Stimulated activated CD8-positive, alpha-beta memory T cell treated with anti-CD3 and anti-CD28 coated beads, Interleukin-12 subunit alpha, Interleukin-12 subunit beta, amount 100 ng/mL, for 1 hour (primary cell): ENCODE measurements at places on chromosomes 5 and 9.

DNA sequence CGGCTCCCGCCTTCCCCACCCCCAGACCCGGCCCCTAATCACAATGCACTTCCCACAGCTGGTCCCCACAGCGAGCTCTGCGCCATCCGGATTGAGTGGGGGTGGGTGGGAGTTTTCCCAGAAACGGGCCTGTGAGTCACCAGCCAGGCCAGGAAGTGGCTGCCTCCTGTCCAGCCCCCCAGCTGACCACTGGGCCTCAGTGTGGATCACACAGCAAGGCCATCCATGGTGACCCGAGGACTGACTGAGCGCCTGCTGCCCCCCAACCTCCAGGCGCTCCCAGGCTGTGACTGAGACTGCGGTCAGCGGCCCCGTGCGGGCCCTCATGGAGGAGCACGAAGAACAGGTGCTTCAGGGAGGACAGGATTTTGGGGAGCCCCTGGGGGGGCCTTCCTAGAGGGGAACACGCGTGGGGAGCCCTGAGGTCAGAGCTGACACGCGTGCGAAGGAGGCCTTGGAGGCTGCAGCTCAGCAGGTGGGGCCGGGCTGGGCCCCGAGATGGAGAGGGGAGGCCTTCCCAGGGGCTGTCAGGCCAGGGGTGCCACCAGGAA lies 48.3 kb upstream of the EGFL7 start:
- DNase-seq, result no peak

DNA sequence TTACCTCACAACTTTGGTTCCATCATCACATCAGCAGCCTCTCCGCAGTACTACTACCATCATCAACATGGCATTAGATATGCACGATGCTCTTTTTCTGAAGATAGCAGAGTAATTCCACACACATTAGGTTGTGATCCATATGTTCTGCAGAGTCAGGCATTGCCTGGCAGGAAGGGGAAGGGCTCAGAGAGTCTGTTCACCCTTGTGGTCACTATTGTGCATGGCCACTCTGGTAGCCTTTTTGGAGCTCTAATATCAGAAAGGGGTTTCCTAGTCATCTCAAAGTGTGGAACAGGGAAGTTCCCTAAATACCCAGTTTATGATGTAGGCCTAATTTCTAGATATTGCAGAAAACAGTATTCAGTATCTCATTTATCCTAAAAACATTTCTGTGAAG lies 373.6 kb downstream of the BNC2 start:
- DNase-seq, result no peak

DNA sequence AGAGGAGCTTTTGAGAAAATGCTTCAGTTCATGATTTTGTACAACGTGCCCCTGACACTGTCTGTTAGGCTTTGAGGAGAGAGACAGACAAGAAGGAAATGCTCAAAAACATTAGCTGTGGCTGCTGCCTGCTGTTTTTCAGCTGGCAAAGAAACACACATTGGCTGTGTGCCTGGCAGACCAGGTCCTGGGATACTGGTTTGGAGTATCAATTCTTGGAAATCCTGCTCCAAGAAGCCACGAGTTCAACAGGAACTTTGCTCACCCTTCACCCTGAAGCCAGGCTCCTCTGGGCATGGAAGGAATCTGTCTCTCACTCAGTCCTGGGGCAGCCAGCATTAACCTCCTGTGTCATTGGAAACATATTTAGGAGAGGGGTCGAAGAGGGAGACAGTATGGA lies 245.5 kb downstream of the AUH start:
- DNase-seq, result no peak

DNA sequence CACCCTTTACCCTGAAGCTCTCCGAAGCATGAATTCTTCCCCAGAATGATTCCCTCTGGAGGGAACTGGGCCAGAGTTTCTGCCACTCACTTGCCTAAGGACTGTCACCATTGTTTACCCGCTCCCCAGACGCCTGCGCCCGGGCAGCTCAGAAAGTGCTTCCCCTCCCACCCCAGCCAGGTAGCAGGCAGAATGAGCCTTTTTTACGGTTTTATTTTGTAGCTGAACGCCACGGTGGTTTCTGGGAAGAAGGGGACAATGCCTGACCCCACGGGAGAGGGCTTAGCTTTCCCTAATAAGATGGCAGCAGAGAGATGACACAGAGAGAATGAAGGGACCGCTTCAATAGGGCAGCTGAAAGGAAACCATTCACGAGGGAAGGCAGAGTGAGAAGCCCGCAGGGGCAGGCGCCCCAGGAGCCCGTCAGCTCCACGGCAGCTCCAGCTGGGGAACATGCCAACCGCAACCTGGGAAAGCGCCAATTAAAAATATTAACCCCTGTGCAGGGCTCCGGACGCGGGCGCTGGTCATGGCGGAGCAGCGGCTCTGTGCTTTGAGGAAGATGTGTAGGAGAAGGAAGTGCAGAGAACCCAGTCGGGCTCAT lies 20.4 kb upstream of the NTNG2 start:
- no peak for DNase-seq

DNA sequence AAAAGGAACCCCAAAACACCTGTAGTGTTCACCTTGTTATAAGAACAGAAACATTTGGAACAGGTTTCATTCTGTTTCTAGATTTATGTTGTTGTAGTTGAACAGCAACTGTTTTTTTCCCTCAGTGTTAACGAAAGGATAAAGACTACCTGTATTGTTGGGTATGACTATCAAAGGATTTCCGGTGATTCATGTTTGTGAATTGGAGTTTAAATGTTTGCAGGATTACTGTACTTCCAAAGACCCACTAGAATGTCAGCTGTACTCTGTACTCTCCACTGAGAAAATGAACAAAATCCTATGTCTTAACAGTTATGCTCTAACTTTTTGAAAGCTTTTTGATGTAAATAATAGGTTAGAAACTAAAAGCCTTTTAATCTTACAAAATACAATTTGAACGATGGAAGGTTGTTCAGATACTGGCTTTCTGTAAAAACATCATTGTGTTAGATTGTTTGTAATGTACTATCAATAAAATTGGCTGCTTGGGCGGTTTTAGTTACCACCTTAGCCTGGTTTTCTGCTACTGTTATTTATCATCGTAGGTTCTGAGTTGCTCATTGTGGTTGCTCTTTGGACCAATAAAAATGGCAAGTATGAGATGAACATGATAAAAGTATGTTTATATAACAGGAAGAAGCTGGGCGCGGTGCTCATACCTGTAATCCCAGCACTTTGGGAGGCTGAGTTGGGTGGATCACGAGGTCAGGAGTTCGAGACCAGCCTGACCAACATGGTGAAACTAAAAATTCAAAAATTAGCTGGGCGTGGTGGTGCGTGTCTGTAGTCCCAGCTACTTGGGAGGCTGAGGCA lies 44.1 kb downstream of the DCP2 start:
- DNase-seq, result no peak

DNA sequence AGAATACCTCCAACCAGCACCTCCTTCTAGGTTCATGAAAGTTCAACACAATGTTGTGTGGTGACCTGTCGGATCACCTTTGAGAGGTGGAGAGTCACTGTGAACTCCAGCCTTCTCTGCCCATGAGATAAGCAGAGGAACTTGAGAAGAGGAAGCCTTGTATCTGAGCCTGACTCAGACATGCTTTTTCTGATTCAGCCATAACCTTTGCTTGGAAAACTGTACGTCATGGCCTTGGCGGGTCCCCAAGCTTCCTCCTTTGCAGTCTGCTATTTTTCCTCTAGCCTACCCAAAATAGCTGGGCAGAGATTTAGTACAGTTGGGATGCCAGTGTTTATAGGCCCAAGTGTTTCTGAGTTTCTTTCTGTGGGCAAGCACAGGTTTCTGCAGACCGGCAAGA lies 274.7 kb downstream of the CETN3 start:
- no peak for DNase-seq

DNA sequence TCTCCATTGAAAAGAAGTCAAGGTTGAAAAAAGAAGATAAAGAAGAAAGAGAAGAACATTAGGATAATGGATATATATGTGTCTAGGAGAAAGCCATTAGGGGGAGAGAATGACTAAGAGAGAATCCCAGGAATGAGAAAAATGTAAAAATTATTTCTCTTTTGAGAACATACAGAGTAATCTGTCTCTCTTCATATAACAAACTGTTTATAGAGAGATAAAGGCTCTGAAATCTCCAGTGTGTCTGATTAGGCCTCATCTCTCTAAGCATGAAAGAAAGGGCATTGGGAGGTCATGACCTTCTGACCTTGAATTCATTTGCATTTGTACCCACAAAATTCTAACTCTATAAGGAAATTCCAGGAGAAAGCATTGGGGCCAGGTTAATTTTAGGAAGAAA lies 3.5 kb upstream of the MPDZ start:
- no peak for DNase-seq

DNA sequence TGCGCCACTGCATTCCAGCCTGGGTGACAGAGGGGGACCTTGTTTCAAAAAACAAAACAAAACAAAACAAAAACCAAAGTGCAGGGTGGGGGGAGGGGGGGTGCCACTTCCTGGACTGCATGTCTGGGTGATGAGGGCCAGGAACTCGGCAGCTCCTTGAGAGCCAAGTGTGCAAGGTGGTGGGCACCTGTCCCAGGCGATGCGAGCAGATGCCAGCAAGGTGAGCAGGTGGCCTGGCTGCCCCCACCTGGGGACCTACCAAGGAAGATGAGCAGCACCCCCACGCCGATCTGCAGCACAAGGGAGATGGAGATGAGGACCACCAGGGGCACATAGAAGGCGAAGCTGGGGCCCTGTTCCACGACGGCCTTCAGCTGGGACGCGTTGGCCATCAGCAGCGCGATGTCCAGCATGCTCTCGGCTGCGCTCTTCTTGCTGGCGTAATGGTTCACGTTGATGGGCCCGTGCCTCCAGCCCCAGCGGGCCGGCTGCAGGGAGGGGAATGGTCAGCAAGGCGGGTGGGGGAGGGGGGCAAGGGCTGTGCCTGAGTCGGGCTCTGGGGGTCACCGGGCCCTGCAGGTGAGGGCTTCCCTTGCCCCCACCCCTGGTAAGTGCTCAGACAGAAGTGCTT lies 7.8 kb downstream of the NINJ1 start:
- no peak for DNase-seq

DNA sequence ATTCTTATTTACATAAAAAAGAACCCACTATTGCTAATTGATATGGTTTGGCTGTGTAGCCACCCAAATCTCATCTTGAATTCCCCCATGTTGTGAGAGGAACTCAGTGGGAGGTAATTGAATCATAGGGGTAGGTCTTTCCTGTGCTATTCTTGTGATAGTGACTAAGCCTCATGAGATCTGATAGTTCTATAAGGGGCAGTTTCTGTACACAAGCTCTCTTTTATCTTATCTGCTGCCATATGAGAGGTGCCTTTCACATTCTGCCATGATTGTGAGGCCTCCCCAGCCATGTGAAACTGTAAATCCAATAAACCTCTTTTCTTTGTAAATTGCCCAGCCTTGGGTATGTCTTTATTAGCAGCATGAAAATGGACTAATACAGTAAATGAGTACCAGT lies 58.2 kb upstream of the PRR16 start:
- DNase-seq, result no peak

DNA sequence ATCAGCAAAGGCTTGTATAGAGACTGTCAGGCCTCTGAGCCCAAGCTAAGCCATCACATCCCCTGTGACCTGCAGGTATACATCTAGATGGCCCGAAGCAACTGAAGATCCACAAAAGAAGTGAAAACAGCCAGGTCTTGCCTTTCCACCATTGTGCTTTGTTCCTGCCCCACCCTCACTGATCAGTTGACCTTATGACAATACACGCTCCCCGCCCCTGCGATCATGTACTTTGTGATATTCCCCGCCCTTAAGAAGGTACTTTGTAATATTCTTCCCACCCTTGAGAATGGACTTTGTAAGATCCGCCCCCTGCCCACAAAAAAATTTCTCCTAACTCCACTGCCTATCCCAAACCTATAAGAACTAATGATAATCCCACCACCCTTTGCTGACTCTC lies 18.6 kb upstream of the NPM1 start:
- no peak for DNase-seq
